ENCODE measurements at places on chromosomes 7 and 10. TPM values are rescaled to one million over a fixed set of nuclear protein-coding genes. Genes with fewer than 3 reads are reported as not detected.

FOXP2 gene
- total RNA-seq, result not detected

GRCh38 chr7:4091767-4092166 lies 590.3 kb upstream of the FOXK1 start:
- DNase-seq, result no peak

DNA sequence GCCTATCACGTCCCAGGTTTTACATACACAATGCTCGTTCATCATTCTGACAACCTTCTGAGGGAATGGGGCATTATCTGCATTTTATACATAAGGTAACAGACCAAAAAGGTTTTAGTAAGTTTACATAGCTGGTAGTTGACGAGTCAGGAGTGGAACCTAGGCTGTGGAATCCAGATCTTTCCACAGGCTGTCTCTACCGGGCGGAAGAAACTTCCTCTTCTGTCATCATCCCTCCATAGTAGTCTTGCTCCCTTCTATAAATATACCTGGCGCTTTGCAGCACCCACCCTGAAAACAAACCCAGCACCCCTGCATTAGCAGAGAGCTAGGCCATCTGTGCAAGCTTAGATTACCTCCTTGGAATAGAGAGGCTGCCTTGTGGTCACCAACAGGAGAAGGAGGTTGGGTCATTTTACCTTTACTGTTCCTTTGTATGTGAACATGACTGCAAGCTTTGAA lies 1.3 kb downstream of the TSPAN13 start:
- no peak for DNase-seq

CFAP58 gene
- 0.38 TPM for total RNA-seq

ALDH18A1 gene
- 91.1 TPM for total RNA-seq

DNA sequence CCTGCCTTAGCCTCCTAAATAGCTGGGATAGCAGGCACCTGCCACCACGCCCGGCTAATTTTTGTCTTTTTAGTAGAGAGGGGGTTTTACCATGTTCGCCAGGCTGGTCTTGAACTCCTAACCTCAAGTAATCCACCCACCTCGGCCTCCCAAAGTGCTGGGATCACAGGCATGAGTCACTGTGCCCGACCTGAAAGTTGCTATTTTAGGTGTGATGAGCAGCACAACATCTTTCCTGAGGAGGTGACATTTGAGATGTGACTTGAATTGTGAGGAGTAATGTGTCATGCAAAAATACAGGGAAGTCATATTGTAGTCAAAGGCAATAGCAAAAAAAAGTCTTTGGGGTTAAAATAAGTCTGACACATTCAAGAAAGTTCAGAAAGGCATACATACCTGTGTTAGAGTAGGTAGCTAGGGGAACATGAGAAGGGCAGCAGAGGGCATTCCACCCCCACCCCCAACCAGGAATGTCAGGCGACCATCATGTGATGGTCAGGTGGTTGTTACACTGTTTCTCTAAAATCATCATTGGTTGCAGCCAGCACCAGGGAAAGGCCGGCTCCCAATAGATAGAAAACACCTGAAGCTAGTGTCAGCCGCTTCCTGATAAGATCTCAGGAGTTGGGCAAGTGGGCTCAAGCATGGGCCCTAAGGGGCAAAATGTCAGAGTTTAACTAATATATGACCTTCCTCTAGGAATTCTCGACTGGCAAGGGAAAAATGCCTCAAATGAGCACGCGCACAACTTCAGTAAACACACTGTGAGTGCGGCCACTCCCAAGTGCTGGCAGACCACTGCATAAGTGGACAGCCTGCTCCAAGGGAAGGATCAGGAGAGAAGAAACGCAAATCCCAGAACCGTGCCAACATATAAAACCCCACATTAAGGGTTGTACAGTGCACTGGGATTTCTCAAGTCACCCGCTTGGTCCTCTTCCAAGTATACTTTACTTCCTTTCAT lies at the start of gene TACC2:
Gene TACC2, plus strand, starts transcription at position 803 of the 964 bp plus-strand sequence. CDS start 32,819 bp downstream, outside the sequence.
- DNase-seq, result no peak

GRCh38 chr10:77566236-77566635 lies 71.4 kb downstream of the KCNMA1 start:
- no peak for DNase-seq

DNA sequence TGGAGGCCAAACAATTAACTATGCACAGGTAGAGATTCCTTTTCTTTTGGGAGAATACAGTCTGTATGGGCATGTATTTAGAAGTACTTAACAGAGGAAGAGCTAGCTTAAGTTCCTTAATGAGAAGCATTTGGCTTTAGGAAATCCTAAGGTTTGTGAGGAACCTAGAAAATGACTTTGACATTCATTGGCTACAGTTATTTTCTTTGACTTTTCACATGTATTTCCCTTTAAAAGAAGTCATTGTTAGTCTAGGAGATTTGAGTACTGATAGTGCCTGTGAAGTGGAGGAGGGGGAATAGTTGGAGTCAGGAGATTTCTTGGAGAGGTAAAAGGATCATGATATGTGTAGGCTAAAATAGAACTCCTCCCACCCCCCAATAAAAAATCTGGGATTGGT lies 3.6 kb downstream of the HELLS start:
- no peak for DNase-seq

TAS2R5 gene
- 0.83 TPM for total RNA-seq

DNA sequence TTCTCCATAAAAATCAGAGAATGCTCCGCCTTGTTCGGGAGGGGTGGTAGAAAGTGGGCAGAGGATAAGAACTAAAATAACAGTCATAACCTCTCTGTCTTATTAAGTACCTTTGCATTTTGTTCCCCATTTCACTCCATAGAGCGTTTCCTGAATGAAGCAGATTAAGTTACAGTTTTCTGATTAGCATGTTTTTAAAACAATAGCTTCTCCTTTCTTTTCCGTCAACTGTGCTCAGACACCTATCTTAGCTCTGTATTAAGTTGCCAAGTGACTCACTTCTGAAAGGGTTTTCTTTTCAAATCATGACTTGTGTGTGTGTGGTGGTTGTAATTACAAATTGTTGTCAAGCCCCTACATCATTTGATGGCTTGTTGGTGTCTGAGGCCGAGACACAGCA lies 1.4 kb downstream of the HABP2 start:
- DNase-seq, result no peak

MYPN gene
- total RNA-seq, result 0.05 TPM

DNA sequence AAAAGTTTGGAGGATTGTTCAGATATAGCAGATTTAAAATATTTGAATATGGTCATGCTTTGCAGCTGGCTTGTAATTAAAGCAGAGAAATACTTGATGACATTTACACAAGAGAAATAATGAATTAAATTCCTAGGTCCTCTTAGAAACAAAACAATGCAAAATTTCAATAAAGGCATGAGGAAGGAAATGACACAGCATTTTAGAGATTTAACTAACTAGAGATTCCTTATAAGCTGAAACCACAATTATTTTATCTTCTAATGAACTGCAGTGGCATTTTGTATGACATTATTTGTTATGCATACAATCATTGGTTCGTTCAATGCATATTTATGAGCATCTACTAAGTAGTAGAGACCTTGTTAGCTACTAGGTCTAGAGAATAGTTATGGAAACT lies 490.9 kb downstream of the ZWINT start:
- no peak for DNase-seq

DNA sequence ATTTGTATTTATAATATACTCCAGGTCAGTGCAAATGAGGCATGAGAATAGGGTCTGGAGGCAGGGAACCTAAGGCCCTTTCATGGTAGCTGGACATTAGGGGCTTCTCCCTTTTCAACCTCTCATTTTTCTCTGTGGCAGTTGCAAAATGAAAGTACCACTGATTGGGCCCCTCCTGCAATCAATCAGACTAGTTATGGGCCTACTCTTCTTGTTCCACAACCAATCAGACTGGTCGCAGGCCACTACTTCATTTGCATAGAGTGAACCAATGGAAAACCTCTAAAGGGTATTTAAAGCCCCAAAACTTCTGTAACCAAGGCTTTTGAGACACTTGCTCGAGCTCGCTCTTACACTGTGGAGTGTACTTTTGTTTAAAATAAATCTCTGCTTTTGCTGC lies 10.0 kb upstream of the PRPS1L1 start:
- no peak for DNase-seq

DNA sequence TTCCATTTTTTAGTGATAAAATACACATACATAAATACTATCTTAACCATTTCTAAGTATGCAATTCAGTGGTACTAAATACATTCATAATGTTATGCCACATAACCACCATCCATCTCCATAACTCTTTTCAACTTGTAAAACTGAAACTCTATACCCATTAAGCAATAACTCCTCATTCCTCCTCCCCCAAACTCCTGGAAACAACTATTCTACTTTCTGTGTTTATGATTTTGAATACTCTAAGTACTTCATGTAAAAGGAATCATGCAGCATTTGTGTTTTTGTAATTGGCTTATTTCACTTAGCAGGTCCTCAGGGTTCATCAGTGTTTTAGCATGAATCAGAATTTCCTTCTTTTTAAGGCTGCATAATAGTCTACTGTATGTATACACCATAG lies 131.8 kb downstream of the TES start:
- DNase-seq, result no peak

SYT15B gene
- total RNA-seq, result not detected

AGAP5 gene
- 26.0 TPM for total RNA-seq

CFAP70 gene
- 1.5 TPM for total RNA-seq

CPXM2 gene
- not detected for total RNA-seq

DNA sequence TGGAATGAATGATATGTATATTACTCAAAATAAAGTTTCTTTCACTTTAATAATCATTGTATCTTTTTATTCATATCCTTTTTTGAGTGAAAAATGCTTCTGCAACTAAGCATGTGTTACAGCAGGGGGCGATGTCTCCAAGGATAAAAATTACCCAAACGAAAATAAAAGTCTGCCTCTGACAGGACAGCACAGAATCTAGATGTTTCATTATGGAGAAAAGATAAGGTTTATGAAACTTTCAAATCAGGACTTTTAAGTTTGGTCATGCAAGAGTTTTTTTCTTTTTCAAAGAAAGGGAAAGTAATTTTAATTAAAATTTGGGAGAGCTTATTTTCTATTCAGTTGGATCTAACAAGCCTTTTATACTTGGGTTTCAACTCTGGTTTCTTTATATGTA lies 48.4 kb downstream of the TES start:
- DNase-seq, result no peak

DNA sequence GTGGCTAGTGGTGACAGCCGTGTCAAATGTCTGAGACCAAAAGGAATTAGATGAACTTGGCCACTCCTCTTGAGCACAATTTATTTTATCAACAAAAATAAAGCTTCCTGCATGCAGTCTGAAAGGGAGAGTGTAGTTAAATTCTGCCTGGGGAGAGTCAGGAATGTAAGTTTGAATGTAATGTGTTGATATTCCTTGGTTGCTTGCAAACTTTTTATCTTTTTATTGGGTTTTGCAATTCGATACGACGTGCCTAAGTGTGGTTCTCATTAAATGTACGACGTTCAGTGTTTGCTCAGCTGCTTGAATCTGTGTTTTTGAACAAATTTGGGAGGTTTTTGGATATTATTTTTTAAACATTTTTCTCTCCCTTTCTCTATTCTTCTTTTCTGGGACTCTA lies 839.9 kb downstream of the CCSER2 start:
- no peak for DNase-seq

GRCh38 chr10:113108948-113109347 lies 158.9 kb downstream of the TCF7L2 start:
- DNase-seq, result no peak

CARD11 gene
- total RNA-seq, result 79.3 TPM

DNA sequence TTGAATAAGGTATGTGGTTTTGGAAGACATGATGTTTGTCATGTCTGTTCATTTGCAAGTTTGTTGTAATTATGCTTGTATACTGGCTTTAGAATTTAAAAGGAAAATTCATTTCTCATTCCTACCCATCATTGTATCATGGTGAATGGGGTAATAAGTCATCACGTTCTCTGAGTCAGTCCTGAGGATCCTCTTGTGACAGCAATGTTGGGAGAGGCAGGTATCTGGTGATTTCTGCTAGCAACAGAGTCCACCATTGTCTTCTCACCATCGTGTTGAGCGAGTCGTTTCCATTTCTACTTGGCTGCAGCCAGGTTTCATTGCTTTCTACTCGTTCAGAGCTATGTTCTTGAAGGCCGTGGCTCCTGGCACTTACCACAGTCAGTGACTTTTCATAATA lies 16.3 kb downstream of the CUL1 start:
- no peak for DNase-seq

- peak; percentile 62 for DNase-seq
Observed at GRCh38 chr10:61000769-61001730, 57.1 kb upstream of the RHOBTB1 start.

DNA sequence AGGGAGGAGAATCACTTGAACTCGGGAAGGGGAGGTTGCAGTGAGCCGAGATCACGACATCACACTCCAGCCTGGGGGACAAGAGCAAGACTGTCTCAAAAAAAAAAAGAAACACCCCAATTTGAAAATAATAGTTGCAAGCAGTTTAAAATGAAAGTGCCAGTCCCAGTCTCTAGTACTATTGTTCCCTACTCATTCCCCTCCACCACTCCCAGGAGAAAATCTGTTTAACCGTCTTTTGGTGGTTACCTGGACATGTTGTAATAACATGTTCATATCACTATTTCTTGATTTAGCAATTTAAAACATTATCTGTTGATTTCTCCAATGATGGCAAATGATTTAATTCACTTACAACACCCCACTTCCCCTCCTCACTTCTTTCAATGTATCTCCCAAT lies 44.7 kb downstream of the KIFBP start:
- no peak for DNase-seq

GRCh38 chr10:70880077-70880534 lies 8.3 kb downstream of the PCBD1 start:
- peak; percentile 85 for DNase-seq

GRCh38 chr10:132645247-132645530 lies 107.6 kb downstream of the INPP5A start:
- DNase-seq, result no peak

- DNase-seq, result no peak
Observed at GRCh38 chr7:13801669-13802068, 187.8 kb downstream of the ETV1 start.

DNA sequence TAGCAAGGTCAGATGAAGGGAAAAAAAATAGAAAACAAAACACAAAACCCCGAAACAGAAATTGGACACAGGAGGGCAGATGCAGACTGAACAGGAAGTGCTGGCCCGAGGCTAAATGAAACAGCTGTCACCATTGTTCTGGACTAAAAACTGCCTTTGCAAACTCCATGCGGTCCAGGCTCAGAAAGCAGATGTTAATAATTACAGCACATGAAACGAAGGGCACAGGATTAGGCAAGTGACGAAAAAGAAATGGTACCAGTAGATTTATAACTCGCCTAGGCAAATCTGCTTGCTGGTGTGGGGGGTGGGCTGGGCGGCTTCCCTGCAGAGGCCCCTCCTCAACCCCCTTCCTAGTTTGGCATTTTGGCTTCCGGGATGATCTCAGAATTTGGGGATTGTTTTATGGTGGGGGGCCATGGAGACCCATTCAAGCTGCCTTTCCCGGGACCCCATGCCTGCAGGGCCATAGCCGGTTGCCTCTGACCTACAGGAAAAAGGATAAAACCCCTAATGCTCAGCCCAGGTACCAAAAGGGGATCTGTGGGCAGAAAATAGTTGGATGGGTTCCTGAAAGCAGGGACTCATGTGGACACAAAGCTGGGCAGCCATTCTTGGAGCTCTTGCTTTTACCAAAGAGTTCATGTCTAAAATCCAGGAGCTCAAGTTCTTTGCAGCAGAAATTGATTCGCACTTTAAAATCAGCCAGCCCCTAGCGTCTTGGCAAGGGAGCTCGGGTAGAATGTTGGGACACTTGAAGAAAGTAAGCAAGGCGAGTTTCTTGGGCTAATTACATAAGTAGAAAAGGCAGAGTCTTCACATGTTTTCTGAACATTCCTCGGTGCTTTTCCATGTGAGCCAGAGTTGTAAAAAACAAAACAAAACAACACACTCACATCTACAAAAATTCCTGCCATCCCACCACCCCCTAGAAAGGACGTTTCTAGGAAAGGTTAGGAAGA lies 39.0 kb upstream of the EMX2 start:
- DNase-seq, result no peak
